Fibroblast of skin of scalp (primary cell): ENCODE measurements at places on chromosomes 13 and 19.
A peak's percentile ranks its signal among the peaks of the same experiment; 100 is the strongest.

GRCh38 chr13:66405908-66406802 lies 824.0 kb downstream of the PCDH9 start:
- DNase-seq, result peak; percentile 76

GRCh38 chr19:10797541-10798256 lies 38.3 kb downstream of the TMED1 start:
- no peak for DNase-seq

- no peak for DNase-seq
Observed at GRCh38 chr13:19154843-19155242, 26.8 kb downstream of the TUBA3C start.

GRCh38 chr19:55088543-55089341 lies 13.1 kb downstream of the EPS8L1 start:
- DNase-seq, result peak; percentile 71

GRCh38 chr13:47843005-47843404 lies 158.1 kb downstream of the SUCLA2 start:
- no peak for DNase-seq
